Fibroblast of villous mesenchyme (primary cell): ENCODE measurements at places on chromosomes 3 and 15. TPM values are rescaled to one million over a fixed set of nuclear protein-coding genes. Genes with fewer than 3 reads are reported as not detected.

DNA sequence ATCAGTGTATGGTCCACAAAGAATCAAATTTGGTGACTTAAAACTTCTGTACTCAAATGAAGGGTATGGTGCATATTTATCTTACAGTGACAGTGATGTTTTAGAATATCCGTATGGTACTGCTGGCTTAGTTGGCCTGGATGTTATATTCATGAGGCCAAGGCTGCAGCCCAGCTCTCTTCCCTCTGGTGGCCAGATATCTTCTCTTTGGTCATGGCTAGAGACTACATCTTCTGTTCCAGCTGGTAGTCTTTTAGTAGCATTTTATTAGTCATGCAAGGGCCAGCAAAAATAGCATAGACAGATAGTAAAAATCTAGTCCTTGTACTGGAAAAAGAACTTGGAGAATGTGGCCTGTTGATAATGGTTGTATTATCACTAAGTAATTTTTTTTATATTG is 124.0 kb upstream of the ROPN1 start:
- no peak for DNase-seq

DNA sequence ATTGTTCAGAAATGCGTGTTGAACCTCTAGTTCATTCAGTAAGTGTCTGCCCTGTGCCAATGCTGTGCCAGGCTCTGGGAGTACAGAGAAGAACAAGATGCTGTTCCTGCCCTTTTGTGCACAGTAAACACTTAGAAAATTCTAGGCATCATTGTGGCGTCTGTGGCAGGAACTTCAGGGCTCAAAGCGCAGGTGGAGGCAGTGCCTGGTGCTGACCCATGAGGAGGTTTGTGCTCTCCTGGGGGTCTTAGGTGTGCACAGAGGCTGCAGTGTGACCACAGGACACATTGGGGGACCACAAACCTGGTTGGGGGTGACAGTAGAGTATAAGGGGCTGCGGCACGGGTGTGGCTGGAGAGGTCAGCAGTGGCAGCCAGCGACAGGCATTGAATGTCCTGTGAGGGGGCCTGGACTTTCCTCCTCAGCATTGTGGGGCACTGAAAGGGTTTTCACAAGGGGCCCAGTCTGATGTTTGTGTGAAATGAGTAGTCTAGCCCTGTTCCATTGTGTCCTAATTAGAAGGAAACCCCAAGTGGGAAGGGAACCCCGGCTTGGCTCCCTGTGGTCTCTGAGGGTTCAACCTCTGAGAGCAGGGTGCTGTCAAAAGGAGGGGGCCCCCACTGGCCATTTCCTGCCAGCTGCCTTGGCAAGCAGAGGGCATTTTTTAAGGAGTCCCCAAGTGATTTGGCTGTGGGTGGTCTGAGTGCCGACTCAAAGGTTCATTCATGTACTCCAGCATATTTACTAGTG is 20.9 kb downstream of the MRAS start:
- DNase-seq: no peak

DNA sequence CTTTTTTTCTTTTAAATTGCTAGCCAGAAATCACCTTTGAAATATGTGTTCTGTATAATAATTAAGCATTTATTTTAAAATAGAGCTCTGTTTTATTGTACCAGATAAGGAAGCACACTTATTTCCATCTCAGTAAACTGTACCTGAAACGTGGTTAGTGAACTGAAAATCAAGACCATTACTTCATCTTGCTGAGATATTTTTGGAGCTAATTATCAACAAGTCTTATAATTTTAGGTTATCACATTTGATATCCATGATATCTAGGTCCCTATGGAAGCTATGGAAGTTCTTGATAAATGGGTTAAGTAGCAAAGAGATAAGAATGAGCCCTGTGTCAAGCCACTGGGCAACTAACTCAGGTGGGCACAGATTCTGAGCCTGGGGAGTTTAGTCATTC is 187.2 kb downstream of the NFKBIZ start:
- DNase-seq: no peak

GRCh38 chr15:83999396-84000135 is 236.0 kb upstream of the GOLGA6L4 start:
- DNase-seq: peak; percentile 5

- peak; percentile 88 for DNase-seq
Measured at GRCh38 chr3:178084938-178085816, 451.1 kb upstream of the KCNMB2 start.

DNA sequence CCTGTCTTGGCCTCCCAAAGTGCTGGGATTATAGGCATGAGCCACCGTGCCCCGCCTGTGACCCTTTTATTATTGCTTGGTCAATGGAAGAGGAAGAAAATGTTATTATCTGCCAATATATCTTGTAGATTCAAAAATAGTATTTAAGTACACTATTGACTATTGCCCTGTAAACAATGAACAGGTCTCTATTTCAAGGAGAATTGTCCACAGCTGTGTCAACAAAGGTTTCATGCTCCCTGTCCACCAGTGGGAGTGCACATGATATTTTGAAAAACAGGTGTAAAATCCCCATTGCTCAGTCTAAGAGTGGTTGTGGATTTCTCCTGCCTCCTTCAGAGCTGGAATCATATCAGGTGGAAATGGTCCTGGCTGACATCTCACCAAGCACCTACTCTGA is 36.5 kb upstream of the IGF1R start:
- no peak for DNase-seq

DNA sequence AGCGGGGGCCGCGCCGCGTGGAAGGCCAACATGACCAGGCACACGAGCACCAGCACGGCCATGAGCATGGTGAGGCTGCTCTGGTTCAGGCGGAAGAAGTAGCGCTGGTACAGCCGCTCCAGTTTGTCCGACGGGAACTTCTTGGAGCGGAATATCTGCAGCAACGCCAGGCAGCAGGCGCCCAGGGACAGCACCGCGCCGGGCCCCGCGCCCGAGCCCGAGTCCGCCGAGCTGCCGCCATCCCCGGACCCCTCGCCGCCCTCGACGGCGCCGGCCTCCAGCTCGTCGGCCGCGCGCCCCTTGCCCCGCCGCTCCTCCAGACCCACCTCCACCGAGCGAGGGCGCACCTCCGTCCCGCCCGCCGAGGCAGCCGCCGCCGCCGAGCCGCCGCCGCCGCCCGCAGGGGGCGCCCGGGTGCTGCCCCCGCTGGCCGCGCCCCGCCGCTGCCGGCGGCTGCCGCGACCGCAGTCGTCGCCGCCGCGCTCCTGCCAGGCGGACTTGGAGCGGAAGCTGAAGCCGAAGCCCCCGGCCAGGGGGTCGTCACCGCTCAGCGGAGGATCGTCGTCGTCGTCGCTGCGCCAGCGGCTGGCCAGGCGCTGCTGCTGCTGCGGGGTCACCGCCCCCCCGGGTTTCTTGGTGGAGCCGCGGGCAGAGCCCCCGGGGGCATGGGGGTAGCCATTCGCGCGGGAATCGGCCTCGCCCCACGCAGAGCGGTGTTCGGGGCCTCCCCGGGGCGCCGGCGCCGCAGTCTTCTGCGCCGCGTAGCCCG is 957 bp downstream of the ADCY5 start:
- DNase-seq: no peak

- DNase-seq: no peak
Measured at GRCh38 chr3:124275412-124275811, 283.5 kb upstream of the ROPN1 start.

GRCh38 chr3:168047190-168047795 is 48.4 kb downstream of the GOLIM4 start:
- peak; percentile 84 for DNase-seq

DNA sequence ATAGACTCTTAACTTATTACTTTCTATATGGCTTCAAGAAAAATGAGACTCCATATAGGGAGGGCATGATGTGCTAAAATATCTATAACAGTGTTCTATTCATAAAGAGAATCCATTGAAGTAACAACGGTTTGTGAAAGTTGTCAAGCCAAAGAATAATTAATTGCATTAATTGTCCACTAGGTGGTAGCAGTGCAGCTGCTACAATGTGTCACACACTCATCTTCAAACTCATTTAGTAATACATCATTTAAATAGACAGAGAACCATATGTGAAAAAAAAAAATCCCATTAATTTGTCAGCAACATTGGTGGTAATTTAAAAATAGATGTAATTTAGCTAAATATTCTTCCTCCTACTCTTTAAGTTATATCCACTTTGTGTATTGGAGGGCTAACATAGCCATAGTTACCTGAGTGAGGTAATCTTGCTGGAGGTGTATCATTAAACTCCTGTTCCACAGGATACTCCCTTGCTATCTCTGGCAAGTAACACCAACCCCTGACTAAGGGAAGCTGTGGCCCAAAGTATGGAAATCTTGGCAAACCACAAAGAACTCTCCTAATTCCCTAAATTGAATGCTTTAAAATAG is 3.7 kb upstream of the CPA3 start:
- DNase-seq: peak; percentile 53

DNA sequence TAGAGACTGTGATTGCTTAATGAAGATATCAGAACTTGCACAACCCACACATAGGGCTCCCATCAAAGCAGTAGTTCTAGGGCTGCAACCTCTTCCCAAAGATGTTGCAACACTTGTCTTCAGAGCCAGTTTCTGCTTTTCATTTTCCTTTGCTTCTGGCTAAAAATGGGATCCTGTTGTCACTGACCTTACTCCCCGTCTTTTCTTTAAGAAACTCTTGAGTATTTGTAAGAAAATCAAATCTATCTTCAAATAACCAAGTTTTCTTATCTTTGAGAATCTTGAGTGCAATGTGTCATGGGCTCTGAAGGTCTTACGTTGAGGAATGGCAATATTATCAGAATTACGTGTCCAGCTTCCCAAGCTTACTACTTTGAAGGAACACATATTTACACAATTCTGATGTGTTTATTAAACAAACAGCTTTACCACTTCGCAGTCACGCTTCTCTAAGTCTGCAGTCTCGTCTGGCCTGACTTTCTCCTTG is 24.1 kb downstream of the CACNA1D start:
- peak; percentile 62 for DNase-seq

DNA sequence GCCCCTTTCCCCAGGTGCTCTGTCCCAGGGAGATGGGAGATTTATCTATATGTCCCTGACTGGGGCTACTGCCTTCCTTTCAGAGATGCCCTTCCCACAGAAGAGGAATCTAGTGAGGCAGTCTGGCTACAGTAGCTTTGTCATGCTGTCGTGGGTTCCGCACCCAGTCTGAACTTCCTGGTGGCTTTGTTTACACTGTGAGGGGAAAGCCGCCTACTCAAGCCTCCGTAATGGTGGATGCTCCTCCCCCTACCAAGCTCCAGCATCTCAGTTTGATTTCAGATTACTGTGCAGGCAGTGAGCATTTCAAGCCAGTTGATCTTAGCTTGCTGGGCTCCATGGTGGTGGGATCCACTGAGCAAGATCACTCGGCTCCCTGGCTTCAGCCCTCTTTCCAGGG is 35.4 kb upstream of the SLC7A14 start:
- DNase-seq: no peak

- DNase-seq: no peak
Measured at GRCh38 chr3:23824699-23825444, 19.1 kb downstream of the UBE2E1 start.

- peak; percentile 10 for DNase-seq
Measured at GRCh38 chr3:105527949-105528348, 161.2 kb downstream of the ALCAM start.

DNA sequence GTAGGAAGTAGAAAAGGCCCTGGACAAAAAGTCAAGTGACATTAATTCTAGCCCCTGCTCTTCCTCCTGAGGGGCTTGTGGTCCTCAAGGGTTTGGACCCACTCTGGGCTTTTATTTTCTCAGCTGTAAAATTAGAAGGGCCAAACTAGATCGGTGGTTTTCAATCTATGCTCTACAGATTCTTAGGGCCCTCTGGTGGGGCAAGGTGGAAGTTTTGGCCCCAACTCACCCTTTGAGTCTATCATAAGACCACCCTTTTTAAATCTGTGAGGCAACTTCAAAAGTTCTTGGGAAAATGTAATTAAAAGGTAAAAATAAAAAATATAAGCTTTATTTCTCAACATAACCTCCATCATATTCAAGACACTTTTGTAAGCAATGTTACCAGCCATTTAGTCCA is 25.6 kb upstream of the CFAP161 start:
- DNase-seq: no peak

GRCh38 chr3:132843851-132844553 is 121.8 kb upstream of the NPHP3 start:
- no peak for DNase-seq

Gene MYH15
- under 0.01 TPM in 2 replicates for total RNA-seq

Gene GRK7
- total RNA-seq: under 0.01 TPM in 1 of 2 replicates, not detected in the other

Gene VWA5B2
- not detected in 2 replicates for total RNA-seq

Gene DALRD3
- total RNA-seq: 40.6 and 43.2 TPM in 2 replicates

Gene CLDN16
- total RNA-seq: under 0.01 and 0.43 TPM in 2 replicates

Gene CASR
- not detected in 2 replicates for total RNA-seq
